ENCODE measurements at places on chromosomes 6 and 20.

GRCh38 chr6:110852773-110853172, 21.8 kb upstream of the AMD1 start:
- no peak for DNase-seq

DNA sequence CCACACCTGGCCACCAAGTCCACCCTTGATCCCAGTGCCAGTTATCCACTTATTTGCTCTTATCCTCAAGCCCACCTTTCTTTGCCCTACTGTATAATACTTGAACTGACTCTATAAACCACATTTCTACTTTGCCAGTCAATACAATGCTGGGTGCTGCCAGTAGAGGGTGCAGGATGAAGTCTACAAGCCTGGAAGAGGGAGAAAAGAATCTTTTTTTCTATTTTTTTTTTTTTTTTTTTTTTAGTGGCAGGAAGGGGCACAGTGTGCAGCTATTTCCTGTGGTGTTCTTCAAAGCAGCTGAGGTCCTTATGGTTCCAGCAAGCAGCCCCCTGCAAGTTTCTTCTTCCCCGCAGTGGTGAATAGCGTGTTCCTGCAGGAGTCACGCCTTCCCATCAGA, 22.2 kb upstream of the GABRR1 start:
- no peak for DNase-seq

DNA sequence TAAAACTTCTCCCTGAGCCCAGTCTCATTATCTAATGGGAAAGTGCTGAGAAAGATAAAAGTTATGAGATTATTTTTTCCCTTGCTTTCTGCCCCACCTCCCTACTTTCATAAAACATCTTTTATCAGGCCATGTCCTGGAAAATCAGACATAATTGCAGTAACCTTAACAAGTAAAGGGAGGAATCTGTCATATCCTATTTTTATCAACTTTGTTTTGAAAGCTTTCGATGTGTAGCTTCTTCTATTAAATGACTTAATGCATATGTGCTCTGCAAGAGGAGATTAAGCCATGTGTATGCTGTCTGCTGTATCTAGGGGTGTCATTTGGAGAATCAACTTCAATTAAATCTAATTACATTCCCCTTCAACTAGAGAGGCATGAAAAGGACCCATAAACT, 408.9 kb downstream of the CBLN4 start:
- no peak for DNase-seq

GRCh38 chr20:25744261-25744660, 47.6 kb upstream of the ZNF337 start:
- DNase-seq = no peak

DNA sequence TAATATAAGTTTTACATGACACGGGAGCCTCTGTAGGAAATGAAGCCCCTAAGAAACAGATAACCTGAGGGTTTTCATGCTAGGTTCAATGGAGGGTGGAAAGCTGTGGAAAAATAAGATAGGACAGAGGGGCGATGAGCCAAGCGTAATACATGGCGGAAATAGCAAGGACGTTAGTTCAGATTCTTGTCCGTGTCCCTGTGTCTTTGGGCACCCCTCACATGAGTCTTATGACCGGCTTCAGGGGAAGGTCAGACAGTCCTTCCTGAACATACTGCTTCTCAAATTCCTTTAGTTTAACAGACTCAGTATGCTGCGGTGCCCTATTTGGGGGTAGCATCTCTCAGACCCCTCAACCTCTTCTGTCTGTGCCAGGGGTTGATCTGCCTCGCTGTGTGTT, 20.8 kb downstream of the EFCAB8 start:
- no peak for DNase-seq

GRCh38 chr20:63919130-63919529, 24.2 kb downstream of the DNAJC5 start:
- DNase-seq = no peak

DNA sequence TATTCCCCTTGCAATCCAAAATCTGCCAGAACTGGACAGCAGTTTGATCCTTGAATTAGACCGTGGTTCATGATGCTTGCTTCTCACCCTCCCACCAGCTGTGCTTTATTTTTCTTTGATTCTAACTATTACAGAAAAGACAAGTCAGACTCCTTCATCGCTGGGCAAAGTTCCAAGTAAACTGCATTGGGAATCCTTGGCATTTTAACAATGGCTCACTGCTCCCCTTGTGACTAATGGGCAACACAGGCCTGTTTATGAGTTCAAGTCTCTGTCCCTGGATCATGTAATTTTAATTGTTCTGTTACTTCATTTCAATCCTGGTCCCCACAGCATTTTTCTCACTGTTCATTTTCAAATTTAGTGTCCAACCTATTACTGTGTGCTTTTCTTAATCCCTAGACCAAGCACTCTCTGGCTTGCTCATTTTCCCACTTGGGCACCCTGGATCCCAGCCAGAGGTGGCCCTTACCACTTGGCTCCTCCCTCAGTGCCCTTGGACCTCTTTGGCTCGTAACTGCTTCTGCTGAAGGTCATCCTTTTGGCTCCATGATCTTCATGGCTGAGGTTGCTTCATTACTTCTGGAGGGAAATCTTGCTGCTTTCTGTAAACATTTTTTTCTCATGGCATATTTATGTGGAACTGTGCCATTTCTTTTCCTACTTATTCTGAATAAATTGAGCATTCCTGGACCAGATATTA, 32.8 kb downstream of the PSMB9 start:
- DNase-seq = peak; percentile 79

- no peak for DNase-seq
Measured at GRCh38 chr20:37526839-37527637, 638 bp downstream of the BLCAP start.

DNA sequence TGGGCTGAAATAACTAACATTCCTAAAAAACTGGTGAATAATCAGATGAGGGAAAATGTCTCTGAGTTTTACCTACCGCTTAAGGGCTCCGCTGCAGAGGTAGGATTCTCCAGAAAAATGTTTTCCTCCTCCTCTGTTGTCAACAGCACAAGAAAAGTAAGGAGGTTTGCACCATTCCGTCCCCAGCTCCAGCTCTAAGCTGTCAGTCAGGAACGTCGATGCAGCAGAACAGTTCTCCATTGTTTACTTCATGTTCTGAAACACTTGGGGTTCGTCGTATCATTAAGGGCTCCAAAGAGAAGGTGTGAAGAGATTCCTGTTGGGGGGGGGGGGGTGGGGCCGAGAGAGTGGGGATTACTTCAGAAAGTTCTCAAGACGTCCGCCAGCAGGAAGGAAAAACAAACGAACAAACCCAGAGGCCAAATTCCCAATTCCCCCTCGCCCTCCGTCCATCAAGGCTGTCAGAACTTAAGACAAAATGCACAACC, 734 bp downstream of the MMS22L start:
- DNase-seq = no peak

GRCh38 chr6:17349427-17349826, 44.0 kb upstream of the CAP2 start:
- DNase-seq = no peak

DNA sequence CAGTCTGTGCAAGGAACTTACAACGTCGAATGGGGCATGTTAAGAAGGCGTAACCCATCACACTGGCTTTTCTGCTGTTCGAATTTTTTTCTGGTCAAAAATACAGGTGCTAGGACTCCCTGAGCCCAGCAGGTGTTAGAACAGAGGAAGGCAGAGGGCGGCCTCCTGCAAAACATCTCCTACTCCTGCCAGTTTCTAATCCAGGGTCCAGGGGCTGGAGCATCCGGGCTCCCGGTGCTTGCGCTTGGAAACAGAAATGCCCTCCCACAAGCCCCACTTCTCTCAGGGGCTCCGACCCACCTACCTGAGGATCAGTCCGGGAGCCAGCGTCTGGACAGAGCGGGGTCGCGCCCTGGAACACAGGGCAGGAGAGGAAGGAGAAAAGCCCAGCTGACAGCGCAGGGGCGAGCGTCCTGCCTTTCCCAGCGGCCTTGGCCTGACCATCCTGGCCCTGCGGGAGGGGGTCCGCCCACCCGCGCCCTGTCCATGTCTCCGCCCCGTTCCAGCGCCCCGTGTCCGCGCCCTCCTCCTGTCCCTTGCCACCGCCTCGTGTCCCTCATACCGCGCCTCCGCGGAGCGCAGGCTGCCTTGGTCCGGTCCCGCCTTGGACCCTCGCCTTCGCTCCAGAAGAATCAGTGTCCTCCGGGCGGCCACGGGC, 14.8 kb upstream of the LPA start:
- no peak for DNase-seq

GRCh38 chr6:122778302-122778701, 1.2 kb upstream of the FABP7 start:
- DNase-seq = no peak

GRCh38 chr6:124995645-124996325, 33.5 kb downstream of the RNF217 start:
- no peak for DNase-seq

- peak; percentile 3 for DNase-seq
Measured at GRCh38 chr20:15930311-15931305, 642.6 kb downstream of the KIF16B start.

GRCh38 chr6:66082914-66083313, 375.9 kb upstream of the EYS start:
- DNase-seq = no peak

DNA sequence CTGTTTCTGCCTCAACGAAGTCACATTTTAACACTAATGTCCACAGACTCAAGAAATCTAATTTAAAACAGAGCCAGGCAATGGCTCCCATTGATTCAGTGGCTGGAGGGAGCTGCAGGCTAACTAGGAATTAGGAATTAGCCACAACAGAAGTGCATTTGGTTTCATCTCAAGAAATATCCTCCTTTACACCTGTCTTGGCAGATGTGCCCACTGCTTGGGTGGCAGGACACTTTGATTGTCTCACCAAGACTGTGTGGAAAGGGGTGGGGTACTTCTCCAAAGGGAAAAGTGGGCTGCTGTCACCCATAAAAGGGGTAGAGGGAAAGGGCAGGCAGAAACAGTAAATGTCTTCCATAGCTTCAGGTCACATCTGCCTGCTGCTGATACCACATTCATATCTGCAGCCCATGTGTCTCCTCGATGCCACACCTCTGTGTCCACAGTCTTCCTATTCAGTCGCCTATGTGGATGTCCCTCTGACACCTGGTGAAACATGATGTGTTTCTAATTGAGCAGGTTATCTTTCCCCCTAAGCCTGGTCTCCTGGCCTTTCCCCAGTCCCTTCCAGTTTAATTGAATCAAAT, 10.9 kb upstream of the OSER1 start:
- no peak for DNase-seq

DNA sequence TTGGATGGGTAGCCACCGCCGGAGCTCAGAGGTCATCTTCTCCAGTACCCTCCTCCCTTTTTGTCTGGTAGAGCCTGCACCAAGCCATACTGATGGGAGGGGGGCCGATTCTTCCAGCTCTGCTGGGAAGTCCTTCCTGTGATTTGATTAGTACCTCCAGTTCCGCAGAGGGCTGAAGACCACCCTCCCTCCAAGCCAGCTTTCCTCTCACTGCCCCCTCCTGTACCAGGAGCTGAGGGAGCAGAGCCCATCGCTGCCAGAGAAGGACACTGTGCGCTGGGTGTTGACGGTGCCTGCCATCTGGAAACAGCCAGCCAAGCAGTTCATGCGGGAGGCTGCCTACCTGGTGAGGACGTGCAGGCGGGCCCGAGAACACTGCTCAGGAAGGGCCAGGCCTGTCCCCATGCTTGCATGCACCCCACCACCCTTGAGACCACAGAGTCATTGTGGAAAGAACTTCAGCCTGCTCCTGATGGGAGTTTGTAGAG, 13.2 kb downstream of the HSPA12B start:
- DNase-seq = no peak

DNA sequence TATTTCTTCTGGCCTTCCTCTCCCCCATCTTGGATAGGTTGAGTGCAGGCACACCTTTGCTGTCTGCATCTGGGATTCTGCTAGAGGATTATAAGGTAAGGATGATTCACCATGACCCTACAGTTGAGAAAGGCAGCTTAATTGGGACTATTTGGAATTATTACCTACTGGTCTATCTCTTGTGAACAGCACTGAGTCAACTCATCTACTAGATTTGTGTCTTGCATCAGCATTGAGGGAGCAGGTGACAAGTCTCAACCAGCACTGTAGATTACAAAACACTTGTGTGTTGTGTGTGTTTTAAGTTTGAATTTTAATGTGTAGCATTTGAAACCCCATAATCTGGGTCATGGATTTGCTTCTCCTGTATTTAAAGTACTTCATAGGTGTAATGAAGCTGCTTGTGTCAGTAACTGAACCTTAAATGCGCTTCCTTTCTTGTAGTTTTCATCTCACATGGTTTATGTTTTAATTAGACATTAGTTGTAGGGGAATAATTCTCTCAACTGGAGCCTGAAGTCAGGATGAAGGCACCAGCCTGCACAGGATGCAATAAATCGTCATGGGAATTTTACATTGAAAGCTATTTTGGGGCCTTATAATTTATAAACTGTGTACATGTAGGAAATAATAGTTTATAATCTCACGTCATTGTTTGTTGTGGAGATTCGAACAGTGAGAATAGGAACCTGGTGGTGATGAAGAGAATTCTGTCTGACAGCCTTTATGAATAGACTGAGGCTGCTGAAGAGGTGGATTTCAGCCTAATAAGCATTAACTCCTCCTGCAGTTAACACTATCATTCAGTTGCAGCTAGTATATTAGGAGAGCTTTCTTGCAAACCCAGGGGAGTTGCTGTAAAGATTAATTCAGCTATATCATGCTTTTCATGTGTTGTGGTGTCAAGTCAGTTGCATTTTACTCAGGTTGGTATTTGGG, 125.1 kb downstream of the JARID2 start:
- no peak for DNase-seq
